Activated CD4-positive, alpha-beta memory T cell treated with anti-CD3 and anti-CD28 coated beads, Interleukin-2, amount 10 ng/mL, durations not matched to agents 7 days and 5 days (primary cell): ENCODE measurements at places on chromosomes 12 and 14. TPM values are rescaled to one million over a fixed set of nuclear protein-coding genes. Genes with fewer than 3 reads are reported as not detected.

DNA sequence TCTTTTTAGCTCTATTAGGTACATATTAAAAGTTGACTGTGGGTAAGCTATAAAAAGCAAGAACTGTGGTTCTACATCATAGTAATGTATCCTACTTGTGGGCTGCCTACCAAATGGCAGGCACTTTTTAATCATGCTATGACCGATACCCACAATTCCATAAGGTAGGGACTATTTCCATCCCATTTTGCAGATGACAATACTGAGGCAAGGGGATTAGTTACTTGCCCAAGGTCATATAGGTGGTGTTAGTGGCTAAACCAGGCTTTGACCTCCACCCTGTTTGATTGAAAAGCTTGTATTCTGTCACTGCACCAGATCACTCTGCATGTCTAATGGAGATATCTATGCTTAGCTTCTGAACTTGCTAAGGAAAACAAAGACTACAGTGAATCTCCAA, 151.9 kb downstream of the SSPN start:
- DNase-seq: no peak

Gene REP15
- total RNA-seq: not detected

Gene NYNRIN
- total RNA-seq: 0.18 TPM

Gene FSCB
- not detected for total RNA-seq

Gene SMOC1
- not detected for total RNA-seq

Gene PPP4R4
- 4.9 TPM for total RNA-seq

- DNase-seq: no peak
Observed at GRCh38 chr12:75982979-75983660, 48.5 kb downstream of the PHLDA1 start.

Gene FOXG1
- not detected for total RNA-seq
